ENCODE measurements at places on chromosomes 7 and 10. TPM values are rescaled to one million over a fixed set of nuclear protein-coding genes. Genes with fewer than 3 reads are reported as not detected.

DNA sequence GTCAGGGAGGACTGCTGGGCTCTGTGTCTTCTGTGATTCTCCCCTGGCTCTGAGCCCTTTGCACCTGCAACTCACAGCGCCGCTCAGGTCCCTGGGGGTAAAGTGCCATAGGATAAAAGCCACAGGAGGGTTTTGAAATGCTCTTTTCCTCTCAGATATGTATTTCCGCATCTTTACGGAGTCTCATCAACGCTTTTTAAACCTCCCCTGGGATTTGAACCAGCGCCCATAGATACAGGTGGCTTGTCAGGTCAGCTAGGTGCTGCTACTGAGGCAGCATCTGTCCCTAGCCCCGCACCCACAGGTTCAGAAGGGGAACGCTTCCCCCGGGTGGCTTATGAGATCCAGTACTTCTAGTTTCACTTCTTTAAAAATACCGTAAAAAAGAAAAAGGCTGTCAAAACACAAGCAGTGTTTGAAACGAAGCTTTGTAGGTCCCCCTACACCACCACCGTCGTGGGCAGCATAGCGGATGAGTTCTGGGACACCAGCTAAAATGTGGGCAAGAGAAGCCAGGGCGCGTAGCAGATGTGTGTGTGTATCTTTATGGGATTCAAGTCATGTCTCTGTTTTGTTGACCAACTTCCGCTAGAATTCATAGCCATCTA lies 173.5 kb downstream of the CUX1 start:
- no peak overlapping the region for H3K4me3 ChIP-seq
- no peak overlapping the region for H3K27ac ChIP-seq
- no peaks in the 10 kb centered on the region for H3K36me3 ChIP-seq

DNA sequence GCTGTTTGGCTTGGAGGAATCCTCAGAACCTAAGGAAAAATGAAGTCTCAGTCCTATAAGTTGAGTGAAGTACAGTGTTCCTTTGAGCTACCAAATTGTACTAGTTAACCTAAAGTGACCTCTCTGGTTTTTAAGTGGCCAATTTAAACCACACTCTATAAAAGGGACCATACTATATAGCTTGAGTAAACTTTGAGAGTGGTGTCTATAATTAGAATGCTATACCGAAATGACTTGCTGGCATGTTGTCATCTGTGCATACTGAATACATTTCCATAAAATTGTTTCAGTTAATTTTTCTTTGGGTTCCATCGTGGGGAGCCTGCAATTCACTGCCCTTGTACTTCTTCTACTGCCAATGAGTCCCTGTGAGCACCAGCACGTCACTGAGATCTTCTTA lies 151.1 kb downstream of the DKK1 start:
- DNase-seq: no peak
- no peaks in the 10 kb centered on the region for H3K4me1 ChIP-seq
- H3K27me3 ChIP-seq: no peaks in the 10 kb centered on the region
- no peak overlapping the region for H3K27ac ChIP-seq
- H3K36me3 ChIP-seq: no peaks in the 10 kb centered on the region

DNA sequence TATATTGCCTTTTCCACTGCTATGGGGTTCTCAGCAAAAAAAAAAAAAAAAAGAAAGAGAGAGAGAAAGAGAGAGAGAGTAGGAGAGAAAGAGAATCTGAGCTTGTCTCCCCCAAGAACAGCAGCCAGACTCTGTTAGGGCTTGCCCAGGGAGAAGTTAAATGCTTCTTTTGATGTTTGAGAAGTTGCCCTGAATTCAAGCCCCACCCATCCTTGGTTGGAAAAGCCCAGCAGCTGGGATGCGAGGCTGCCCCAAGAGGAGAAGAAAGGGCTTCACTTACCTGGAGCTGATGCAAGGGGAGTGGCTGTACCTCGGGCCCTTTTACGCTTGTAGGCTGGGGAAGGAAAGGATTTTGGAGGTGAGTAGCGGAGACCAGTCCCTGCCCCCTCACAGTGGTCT lies 20.9 kb upstream of the MGMT start:
- no peaks in the 10 kb centered on the region for H3K36me3 ChIP-seq
- H3K27me3 ChIP-seq: no peaks in the 10 kb centered on the region
- H3K4me3 ChIP-seq: no peak overlapping the region
- no peak for DNase-seq

DNA sequence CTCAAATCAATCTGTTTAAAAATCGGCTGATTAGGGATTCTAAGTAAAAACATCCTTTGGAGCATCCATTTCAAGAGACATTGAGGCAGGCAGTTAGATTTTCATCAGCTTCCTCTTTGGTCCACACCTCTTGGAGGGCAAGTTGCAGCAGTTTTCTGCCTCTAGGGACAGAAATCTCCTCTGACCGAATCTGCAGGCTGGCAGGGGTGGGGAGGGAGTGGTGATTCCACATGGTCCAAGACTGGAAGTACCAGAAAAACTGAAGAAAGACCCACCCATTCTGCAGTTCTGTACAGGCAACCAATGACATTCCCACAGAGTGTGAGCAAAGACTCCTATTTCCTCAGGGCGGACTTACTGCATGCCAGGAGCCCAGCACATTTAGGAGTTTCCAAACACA lies 29.0 kb downstream of the FGFBP3 start:
- no peak for DNase-seq
- H3K36me3 ChIP-seq: no peaks in the 10 kb centered on the region
- H3K4me3 ChIP-seq: no peak overlapping the region
- no peak overlapping the region for H3K27ac ChIP-seq
- no peaks in the 10 kb centered on the region for H3K27me3 ChIP-seq

DNA sequence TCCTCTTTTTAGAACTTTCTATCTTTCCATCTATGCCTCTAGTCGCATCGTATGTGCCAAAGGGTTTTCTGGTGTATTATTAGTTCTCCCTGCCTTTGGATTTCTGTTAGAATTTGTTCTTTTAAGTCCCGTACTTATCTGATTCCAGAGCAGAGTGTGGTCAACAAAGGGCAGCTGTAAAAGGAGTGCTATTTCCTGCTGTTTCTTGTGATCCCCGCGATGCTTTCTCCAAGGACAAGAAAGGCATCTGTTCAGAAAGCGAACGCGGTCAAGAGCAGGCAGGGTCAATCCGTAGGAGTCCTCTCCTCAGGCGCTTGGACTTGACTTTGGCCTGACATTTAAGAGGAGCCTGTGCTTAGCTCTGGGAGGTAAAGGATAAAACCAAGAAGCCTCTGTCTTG lies 1152.1 kb upstream of the AUTS2 start:
- DNase-seq: no peak
- no peaks in the 10 kb centered on the region for H3K36me3 ChIP-seq
- no peak overlapping the region for H3K27ac ChIP-seq
- H3K4me1 ChIP-seq: no peaks in the 10 kb centered on the region
- H3K4me3 ChIP-seq: no peak overlapping the region
- H3K27me3 ChIP-seq: no peaks in the 10 kb centered on the region

Gene GJC3
- total RNA-seq: 0.76 TPM

GRCh38 chr7:106313966-106314365 lies 29.2 kb upstream of the NAMPT start:
- H3K4me1 ChIP-seq: peaks cover 3% of the 10 kb centered on the region
- H3K27me3 ChIP-seq: no peaks in the 10 kb centered on the region
- no peak overlapping the region for H3K27ac ChIP-seq
- H3K36me3 ChIP-seq: no peaks in the 10 kb centered on the region

GRCh38 chr10:75265856-75266255 lies 30.1 kb upstream of the COMTD1 start:
- peaks cover 5% of the 10 kb centered on the region for H3K4me1 ChIP-seq
- H3K27me3 ChIP-seq: no peaks in the 10 kb centered on the region
- no peak overlapping the region for H3K4me3 ChIP-seq
- no peak for DNase-seq
- no peaks in the 10 kb centered on the region for H3K36me3 ChIP-seq

DNA sequence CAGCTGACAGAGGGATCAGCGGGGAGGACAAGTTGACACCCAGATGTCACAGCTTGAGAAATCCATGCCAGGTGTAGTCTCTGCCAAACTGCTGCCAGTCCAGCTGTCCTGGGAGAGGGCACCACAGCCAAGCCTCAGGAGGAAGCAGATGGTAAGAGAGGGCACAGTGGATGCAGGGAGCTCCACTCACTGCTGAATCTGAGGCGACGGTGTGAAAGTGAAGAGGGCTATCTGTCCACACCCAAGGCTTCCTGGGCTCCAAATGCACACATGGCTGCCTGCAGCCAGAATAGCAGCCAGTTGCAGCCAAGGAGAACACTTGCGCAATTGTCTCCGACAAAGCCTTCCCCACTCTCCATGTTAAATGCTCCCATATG lies 502.4 kb downstream of the GRID1 start:
- no peaks in the 10 kb centered on the region for H3K36me3 ChIP-seq
- no peak for DNase-seq
- H3K4me3 ChIP-seq: no peak overlapping the region
- H3K27me3 ChIP-seq: no peaks in the 10 kb centered on the region

DNA sequence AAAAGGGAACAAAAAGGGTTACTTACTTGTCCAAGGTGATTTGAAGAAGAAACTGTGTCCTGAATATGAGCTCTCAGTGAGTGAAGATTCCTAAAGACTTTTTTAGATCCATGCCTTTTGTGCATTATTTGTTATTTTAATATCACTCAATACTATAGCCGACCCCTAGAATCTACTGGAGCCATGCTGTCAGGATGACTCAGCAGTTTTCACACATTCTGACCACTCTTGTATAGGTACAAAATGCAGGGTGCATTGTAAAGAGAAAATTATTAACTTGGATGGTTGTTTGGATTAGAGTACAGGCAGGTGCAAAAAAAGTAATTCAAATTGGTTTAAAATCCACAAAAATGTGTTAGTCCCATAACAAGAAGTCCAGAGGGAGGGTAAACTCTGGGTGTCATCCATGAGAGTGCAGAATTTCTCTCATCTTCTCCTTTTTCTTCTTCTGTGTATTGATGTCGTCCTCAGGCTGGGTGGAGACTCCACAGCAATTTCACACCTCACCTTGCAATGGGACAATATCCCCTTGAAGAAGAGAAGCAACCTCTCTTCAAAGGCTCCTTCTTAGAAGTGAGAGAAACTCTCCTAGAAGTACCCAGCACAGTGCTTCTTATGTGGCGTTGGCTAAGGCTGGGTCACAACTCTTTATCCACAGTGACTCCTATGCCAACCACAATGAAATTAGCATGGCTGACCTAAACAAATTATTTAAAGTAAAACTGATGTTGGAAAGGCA lies 75.6 kb downstream of the AKR1C4 start:
- H3K27me3 ChIP-seq: no peaks in the 10 kb centered on the region
- no peaks in the 10 kb centered on the region for H3K36me3 ChIP-seq
- H3K27ac ChIP-seq: no peak overlapping the region
- no peaks in the 10 kb centered on the region for H3K4me1 ChIP-seq
- H3K4me3 ChIP-seq: no peak overlapping the region

GRCh38 chr7:106795084-106795876 lies 69.8 kb upstream of the PIK3CG start:
- H3K4me1 ChIP-seq: no peaks in the 10 kb centered on the region
- no peak for DNase-seq
- H3K27ac ChIP-seq: no peak overlapping the region
- H3K36me3 ChIP-seq: no peaks in the 10 kb centered on the region
- no peak overlapping the region for H3K4me3 ChIP-seq
- no peaks in the 10 kb centered on the region for H3K27me3 ChIP-seq

Gene ZNF92
- total RNA-seq: 9.4 TPM

Gene ABCA13
- not detected for total RNA-seq

- DNase-seq: no peak
- H3K27me3 ChIP-seq: no peaks in the 10 kb centered on the region
- peak overlapping the region; percentile 43 for H3K27ac ChIP-seq
- H3K36me3 ChIP-seq: peaks cover 4% of the 10 kb centered on the region
- H3K4me3 ChIP-seq: no peak overlapping the region
Measured at GRCh38 chr7:1544896-1545416, 11.0 kb downstream of the TMEM184A start.

DNA sequence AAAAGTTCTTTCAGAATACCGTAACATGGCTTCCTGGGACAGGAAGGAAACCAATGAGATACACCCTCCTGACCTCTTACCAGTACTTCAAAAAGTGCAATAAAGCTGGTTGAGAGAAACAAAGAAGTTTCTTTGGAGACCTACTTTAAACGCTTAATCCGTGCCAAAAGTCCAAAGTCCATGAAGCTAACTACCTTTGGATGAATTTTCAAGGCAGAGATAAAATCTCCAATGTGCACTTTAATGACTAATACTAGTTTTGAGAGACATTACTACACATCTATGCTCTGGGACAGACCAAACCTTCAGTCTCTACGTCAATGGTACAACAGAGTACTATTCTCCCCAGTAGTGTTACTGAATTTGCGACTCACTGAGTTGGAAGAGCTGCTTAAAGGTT lies 46.1 kb downstream of the UBE2H start:
- no peaks in the 10 kb centered on the region for H3K27me3 ChIP-seq
- no peak overlapping the region for H3K4me3 ChIP-seq
- H3K36me3 ChIP-seq: no peaks in the 10 kb centered on the region
- H3K4me1 ChIP-seq: peaks cover 96% of the 10 kb centered on the region
- peak; percentile 80 for DNase-seq

Gene VSTM2A
- not detected for total RNA-seq

Measured in HCT116 (cell line).